Nucleus accumbens (tissue), 56 donors: ENCODE measurements at places on chromosomes 6 and 20.

GRCh38 chr6:98777762-98778161, 56.6 kb upstream of the POU3F2 start:
- no peak for DNase-seq

GRCh38 chr6:151060766-151061531, 178.8 kb upstream of the AKAP12 start:
- DNase-seq: no peak

DNA sequence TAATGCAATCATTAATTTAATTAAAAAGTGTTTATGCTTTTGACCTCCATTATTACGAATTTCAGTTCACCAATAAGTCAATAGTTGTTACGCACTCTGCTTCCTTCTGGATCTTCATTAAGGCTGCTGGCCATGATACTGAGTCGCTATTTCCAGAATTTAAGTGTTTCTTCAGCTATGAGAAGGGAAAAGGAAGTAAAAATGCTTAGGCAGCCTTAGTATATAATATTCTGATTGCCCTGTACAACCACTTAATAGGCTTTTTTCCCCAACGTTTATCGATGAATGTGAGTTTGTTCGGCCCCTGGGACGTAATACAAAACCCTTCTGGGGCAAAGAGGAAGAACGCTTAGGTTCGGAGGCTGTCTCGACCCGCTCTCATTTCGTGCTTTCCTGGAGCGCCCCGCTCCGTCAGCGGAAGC, 644 bp downstream of the OARD1 start:
- no peak for DNase-seq

DNA sequence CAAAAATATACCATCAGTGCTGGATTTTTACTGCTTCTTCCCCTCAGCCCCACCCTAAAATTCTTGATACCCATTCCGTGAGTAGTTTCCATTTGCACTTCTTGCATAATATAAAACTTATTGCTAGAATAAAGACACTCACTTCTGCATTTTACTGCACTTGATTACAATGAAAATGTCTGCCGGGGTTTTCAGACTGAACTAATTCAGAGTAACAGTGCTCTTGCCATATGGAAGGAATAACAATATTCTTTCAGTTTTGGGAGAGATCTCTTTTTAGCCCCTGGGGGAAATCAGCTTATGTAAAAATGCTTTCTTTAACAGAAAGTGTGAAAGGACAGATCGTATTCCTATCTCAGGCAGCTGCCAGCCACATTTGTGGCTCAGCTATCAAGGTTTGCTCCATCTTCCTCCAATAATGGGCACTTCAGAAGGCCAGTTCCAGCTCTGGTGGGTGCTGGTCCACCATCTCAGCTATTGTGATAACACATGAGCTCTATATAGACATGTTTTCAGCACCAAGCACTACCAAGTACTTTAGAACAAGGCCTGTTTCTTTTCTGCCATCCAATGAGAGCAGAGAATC, 8.9 kb downstream of the SMLR1 start:
- no peak for DNase-seq

GRCh38 chr20:49765846-49766541, 46.6 kb upstream of the SLC9A8 start:
- DNase-seq: no peak

DNA sequence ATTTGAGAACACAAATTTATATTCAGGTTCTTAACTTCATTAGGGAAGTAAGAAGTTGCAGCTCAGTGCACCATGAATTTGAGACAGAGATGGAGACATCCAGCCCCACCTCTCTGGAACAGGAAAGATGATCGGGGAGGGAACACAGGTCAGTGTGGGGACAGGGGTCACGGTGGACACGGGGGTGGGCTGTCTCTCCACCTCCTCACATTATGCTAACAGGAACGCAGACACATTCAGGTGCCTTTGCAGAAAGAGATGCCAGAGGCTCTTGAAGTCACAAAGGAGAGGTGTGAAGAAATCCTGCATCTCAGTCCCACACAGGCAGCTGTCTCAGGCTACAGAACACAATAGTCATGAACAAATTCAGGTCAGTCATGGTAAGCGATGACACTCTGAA, 3.1 kb downstream of the HLA-C start:
- DNase-seq: no peak

GRCh38 chr20:44279228-44279627, 31.8 kb downstream of the FITM2 start:
- DNase-seq: no peak

DNA sequence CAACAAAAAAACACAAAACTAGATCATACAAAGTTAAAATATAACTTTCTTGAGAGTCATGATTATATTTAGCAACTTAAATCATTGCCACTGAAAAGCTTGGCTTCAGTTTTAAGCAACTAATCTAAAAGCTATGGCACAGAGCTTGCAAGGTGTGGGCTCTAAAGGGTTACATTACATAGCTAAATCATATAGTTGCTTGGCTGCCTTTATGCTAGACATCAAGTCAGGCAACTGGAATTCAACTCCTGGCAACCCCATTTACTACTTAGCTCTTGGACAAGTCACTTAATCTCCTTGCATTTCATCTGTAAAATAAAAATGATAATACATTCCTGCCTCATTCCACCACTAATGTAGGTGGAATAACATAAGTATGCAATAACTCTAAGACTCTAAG, 40.9 kb upstream of the GCM1 start:
- no peak for DNase-seq

DNA sequence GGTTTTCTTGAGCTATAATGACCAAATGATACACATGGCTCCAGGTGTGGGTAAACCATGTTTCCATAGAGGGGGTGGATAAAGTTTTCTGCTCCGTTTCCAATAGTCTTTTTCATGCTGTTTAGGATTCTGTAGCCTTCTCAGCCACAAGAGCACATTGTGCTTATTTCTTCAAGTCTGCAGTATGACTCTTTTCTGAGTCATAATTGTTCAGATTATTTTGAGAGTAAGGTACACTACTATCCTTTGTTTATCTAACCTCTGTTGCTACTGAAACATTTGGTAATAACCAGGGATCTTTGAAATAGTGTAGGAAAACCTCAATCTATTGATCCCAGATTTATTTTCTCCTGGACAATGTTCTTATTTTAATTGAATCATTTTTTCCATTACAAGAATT, 247.9 kb upstream of the BMP2 start:
- DNase-seq: no peak

GRCh38 chr6:403659-404655, 12.4 kb downstream of the IRF4 start:
- no peak for DNase-seq

GRCh38 chr20:35604449-35604747, 11.2 kb upstream of the SPAG4 start:
- no peak for DNase-seq

DNA sequence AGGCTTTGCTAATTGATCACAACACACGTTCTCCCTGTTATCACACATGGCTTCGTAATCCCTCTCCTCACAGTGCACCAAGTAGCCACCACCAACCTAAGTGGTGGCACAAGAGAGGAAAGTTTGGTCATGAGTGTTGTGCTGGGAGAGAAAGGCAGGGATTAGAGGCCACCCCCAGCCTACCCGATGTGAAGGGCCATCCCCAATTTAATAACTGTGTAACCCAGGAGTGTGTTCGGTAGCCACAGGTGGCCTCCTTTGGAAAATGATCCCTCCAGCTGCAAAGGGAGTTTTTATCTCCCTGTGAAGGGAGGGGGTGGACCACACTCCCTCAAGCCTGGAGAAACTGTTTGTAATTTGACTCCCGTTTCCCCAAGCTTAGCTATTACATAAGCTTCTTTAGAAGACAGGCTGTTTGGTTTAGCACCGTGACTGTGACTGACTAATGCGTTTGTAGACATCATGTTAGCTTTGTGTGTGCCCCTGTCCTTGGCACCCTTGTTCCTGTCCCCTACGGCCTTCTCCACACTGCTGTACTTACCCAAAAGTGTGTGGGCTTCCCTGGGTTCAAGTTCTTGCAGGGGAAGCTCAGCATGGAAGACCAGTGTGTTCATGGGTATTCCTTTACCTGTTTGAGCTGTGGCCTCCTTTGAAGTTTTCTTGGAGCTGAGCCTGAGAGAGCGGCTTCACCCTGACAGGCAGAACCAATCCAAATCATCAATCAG, 20.6 kb downstream of the PPP1R16B start:
- DNase-seq: no peak

GRCh38 chr6:27777126-27777525, 135.1 kb downstream of the OR2B2 start:
- DNase-seq: no peak

- DNase-seq: no peak
Observed at GRCh38 chr6:44499609-44500008, 112.1 kb downstream of the CDC5L start.
